ENCODE measurements at places on chromosomes 4 and X.

- no peak for DNase-seq
These were observed 50.0 kb downstream of the IQCM start for GRCh38 chr4:149765630-149766029.

DNA sequence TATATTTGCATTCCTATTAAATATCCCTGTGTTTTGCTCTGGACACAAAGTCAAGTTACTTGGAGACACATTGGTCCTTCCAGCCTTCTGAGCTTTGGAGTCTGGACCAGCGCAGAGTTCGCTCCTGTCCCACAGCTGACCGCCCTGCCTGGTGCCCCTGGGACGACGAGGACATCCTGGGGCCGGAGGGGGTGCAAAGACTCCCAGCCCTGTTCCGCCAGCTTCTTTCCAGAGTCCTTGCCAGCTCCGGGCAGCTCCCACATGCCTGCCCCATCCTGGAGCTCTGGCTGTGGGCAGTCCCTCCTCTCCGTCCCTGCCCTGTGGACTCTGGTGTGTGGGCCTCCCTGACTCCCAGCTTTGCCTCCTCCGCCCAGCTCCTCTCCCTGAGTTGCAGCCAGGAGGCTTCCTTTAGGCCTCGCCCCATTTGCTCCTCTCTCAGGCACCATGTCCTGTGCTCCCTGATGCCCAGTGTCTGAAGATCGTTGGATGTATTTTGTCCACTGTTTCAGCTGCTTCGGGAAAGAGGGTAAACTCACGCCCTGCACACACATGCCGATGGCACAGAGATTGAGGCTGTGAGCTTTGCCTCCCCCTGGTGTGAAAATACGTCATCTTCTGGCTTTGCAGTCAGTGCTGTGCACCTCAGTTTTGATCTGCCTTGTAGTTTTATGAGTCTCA is 4.9 kb upstream of the PCGF3 start:
- no peak for DNase-seq

DNA sequence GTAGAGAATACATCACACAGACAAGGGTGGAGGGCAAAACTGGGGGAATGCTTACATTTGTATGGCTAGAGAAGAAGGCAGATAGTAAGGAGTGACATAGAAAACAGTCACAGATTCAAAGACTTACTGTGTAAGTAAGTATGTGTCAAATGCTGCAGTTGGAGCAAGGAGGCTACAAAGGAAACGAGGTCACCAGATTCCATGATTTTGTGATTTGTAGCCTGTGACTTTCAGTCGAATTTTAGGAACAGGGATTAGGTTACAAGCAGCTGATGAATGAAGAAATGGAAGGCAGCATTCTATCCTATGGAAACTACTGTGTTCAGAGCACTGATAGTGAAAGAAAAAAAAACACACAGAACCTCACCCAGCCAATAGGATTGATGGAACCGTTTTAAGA is 407.9 kb downstream of the IL15 start:
- no peak for DNase-seq

DNA sequence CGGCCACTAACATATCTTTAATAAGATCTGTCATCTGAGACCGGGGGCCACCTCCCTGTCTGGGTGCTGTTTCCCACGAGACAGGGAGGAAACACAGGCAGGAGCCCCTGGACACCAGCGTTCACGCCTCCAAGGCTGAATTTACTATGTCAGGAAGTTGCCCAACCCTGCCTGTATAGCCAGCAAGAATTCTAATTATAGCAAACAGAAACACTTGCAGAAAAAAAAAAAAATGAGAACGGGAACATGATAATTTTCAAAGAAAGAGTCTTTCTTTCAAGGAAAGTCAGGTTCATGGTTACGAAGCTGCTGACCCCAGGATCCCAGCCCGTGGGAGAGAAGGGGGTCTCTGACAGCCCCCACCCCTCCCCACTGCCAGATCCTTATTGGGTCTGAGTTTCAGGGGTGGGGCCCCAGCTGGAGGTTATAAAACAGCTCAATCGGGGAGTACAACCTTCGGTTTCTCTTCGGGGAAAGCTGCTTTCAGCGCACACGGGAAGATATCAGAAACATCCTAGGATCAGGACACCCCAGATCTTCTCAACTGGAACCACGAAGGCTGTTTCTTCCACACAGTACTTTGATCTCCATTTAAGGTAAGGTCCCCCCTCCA is at the start of gene IL3RA:
TSS of gene IL3RA (plus strand) at position 455 of the 613 bp plus-strand sequence. CDS start 4,981 bp downstream, outside the sequence.
- no peak for DNase-seq

GRCh38 chr4:87738483-87738882 is 60.9 kb upstream of the IBSP start:
- no peak for DNase-seq

- no peak for DNase-seq
These were observed 24.4 kb downstream of the ENOX2 start for GRCh38 chrX:130878350-130879341.

GRCh38 chr4:94947681-94948108 is 189.9 kb downstream of the BMPR1B start:
- no peak for DNase-seq

All from HAP-1 (cell line).